ENCODE measurements at places on chromosomes 2 and 18.

DNA sequence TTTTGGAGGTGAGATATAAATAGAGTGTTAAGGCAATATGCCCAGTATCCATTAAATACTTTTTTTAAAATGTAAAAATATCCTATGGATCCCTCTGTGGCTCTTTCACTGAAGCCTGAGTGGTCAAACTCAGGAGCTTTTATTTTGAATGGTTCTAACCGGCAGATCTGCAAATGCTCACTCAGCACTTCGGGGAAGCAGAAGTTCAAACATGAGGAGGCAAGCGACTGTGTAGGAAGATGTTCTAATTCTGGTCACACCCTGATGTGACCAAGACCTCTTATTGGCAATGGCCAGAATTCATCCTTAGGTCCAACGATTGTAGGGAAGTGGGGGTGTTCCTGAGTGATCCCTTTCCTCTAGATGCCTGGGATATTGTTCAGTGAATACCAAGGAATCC is 168.8 kb downstream of the CDCA7 start:
- peak; percentile 81 for DNase-seq

DNA sequence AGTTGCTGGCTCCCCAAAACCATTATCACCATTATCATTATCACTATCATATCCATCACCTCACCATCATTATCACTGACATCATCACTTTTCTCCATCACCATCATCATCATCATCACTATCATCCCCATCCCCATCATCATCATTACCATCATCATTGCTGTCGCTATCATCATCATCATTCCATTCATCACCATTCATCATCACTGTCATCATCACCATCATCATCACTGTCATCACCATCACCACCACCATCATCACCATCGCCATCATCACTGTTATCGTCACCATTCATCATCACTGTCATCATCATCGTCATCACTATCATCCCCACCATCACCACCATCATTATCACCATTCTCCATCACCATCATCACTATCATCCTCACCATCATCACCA is 9.0 kb downstream of the HPCAL1 start:
- no peak for DNase-seq

- DNase-seq, result no peak
Observed at GRCh38 chr2:11537951-11538350, 4.1 kb downstream of the GREB1 start.

DNA sequence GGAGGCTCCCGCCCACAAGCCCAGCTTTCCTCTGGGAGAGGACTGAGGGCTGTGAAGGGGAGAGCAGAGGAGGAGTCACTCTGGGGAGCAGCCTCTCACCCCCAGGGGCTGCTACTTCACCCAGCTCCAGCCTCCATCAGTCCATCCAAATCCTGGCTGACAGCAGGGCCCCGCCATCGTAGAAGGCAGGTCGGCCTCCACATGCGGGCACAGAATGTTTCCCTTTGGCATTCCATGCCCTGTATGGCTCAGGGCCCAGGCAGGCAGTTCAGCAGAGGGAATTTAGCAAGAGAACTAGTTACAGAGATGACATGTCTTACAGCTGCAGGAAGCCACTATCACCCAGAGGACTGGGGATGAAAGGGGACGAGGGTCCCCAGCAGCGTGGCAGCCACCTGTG is 6.4 kb upstream of the ODC1 start:
- no peak for DNase-seq

DNA sequence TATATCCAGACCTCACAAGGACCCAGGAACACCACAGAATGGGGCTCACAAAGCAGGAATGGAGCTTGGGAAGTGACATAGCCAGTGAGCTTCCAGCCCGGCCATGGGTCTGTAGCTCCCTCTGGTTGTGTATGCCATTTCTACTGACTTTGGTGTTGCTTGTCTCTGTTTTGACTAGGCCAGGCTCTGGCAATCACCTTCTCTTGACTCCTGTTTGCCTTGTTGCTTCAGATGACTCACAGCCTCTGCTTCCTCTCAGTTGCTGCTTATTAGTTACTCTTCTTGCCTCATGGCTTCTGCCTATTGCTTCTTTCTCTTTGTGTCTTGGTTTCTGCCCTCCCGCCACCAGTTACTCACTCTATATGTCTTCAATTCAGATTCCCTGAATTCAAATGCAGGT is 15.8 kb upstream of the IER3IP1 start:
- DNase-seq, result peak; percentile 42

- no peak for DNase-seq
Observed at GRCh38 chr2:30275256-30275655, 43.9 kb downstream of the LBH start.

GRCh38 chr2:46170611-46171350 is 126.4 kb upstream of the EPAS1 start:
- no peak for DNase-seq

DNA sequence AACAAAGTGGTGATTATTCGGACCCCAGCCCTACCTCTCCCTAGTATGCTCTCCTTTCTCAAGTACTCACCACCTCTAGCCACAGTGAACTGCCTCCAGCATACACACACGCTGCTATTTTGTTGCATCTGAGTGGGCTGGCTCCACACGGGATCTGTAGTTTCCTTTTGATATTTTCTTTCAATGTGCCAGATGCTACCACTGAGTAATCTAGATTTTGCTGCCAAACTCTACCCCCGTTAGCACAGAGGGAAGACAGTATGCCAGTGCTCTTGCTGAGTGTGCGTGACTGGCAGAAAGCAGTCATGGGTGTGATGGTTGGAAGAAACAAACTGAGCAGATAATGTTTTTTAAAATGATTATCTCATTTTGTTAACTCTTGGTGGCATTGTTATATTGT is 11.6 kb downstream of the CFLAR start:
- DNase-seq, result peak; percentile 77

DNA sequence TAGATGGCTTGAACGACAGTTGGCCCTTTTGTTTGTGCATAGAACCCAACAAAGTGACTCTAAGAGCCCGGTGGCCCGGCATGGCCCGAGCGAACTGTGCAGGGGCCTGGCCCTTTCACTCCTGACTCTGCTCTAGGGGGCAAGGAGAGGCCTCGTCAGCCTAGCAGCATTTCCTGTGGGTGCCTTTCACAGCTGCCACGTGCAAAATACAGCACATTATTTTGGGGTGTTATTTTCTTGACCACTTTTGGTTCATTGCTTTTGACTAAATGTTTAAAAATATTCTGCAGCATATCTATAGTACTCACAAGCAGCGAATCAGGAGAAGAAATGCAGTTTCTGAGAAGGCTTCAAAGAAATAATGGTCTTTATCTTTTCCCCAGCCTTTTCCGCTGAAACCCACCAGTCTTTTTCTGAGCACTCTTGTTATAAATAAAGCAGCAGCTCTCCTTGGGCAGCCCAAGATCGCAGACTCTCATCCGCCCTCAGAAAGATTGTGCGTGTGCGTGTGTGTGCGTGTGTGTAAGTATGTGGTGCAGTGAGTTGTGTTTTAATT is 31.3 kb downstream of the DGKD start:
- DNase-seq, result no peak

DNA sequence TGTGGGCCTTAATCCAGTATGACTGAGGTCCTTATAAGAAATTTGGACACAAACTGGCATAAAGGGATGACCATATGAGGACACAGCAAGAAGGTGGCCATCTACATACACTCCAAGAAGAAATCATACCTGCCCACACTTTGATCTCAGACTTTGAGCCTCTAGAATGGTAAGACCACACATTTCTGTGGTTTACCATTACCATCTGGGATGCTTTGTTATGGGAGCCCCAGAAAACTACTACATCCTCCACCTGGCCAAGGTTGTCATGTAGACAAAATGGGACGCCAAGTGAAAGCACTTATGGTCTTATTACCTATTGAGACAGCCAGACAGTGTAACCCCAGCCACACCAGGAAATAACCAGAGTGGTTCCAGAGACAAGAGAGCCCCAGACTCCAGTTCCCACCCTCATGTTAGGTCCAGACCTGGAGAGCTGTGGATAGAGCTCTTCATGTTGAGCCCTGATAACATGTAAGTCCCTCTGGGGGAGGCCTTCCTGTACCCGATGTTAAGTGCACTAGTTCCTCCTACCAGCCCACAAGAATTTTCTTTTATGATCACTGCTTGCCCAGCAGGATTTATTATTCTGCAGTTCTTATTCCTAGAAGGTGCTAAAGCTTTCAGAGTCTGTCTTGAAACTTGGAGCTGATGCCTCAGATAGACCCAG is 4.6 kb upstream of the ADD2 start:
- DNase-seq, result no peak

- no peak for DNase-seq
Observed at GRCh38 chr2:189210250-189211087, 30.9 kb upstream of the COL5A2 start.

DNA sequence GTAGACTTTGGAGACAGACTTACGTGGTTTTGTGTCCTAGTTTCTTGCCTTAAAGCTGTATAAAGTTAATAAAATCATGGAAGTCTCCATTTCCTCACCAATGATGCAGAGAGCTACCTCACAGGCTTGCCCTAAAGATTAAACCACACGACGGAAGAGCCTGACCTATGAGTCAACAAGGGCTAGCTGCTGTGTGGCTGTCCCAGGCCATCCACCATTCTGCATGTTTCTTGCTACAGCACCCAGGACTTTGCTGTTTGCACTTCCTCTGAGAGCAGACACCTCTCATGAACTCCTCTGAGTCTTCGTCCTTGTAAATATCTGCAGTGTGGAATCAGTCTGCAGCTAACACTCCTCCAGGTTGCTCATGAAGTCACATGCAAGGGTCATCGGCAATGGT is 160.0 kb upstream of the TRIB2 start:
- peak; percentile 85 for DNase-seq

DNA sequence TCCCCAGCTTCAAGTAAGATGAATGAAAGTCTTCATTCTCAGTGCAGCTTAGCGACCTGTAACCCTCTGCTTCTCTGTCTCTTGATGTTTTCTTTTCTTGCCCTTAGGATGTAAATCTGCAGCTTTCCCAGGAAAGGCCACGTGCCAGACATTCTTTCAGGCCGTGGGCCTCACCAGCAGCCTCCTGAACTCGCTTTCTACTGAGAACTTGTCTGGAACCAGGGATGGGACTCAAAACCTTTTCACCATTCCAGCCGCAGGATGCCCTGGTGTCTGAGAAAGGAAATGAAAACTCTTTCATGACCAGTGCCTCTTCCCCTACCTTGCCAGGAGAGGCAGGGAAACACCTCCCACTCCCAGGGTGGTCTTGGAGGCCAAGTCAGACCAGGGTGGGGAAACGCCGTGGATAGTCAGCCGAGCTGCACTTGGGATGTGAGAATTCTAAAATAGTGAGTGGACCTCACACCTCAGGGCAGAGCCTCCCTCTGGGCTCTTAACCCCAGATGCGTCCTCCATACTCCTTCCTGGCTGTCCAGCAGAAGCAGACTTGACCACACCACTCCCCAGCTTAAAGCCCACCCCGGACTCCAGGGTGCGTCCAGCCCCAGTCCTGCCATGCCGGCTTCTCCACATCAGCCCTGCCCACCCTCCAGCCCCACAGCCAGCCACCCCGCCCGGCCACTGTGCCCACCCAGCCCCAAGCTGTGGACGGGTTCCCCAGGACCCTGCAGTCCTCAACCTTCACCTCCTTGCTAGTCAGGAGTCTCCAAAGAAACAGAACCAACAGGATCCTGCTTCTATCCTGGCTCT is 115.5 kb downstream of the TWIST2 start:
- DNase-seq, result no peak

- DNase-seq, result no peak
Observed at GRCh38 chr2:62337403-62337802, 141.5 kb downstream of the B3GNT2 start.

All from suppressor macrophage (primary cell).